ENCODE measurements at places on chromosomes 5 and 9.

DNA sequence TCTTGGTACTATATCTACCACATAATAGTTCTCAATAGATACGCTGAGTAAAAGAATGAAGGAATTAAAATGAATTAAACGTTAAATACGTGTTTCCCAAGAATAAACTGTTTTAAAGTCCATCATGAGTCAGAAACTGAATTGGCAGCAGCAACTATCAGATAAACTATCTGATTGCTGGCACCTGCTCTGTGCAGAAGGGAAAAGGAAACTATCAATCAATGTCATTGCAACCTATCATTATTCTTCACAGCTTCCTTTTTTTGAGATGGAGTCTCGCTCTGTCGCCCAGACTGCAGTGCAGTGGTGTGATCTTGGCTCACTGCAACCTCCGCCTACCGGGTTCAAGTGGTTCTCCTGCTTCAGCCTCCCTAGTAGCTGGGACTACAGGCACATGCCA lies 8.8 kb upstream of the WDR36 start:
- no peak for DNase-seq

DNA sequence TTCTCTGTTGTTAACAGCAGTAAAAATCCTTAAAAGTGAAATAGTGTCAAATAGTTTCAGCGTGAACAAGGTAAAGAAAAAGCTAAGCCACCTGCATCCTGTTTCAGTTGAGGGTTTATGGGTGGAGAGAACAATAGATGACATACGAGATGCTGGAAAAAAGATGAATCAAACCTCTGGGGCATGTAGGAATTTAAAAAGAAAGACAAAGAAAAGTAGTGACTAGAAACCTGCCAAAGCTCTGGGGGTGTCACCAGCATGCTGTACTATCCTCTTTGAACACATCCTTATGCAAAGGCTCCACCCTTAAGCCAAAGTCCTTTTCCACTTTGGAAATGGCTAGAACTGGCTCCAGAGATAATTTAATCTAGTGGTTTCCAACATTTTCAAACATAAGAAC lies 22.2 kb downstream of the SCAI start:
- DNase-seq = no peak

GRCh38 chr5:18105449-18105848 lies 471.2 kb downstream of the TAF11L14 start:
- DNase-seq = no peak

DNA sequence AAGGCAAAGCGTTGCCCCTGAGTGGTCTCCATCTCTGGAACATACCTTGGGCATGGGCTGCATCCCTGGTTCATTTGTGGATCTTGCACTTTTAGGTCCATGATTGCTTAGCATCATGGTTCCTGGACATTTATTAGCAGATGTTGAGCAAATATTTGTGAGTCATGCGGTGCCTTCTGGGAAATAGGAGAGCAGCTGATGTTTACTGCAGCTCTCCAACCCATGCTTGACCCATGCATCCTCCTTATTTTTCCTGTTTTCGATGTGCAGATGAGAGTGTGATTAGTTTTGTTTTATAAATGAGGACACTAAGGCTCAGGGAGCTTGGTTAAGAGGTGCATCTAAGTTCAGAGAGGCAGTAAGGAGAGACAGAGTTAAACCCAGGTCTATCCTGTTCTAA lies 253.7 kb downstream of the ICE1 start:
- DNase-seq = no peak

- no peak for DNase-seq
Observed at GRCh38 chr5:133108481-133108921, 56.7 kb downstream of the HSPA4 start.

Measured in activated CD4-positive, alpha-beta T cell treated with anti-CD3 and anti-CD28 coated beads, Interleukin-2, Interleukin-6, amounts not matched to agents 100 ng/mL and 50 ng/mL, durations not matched to agents 16 hours and 8 hours (primary cell).